ENCODE measurements at places on chromosomes 12 and 14.

GRCh38 chr14:86510491-86510890 lies 980.5 kb downstream of the FLRT2 start:
- DNase-seq, result no peak

- no peak for DNase-seq
Observed at GRCh38 chr12:102465762-102466560, 14.4 kb downstream of the IGF1 start.

DNA sequence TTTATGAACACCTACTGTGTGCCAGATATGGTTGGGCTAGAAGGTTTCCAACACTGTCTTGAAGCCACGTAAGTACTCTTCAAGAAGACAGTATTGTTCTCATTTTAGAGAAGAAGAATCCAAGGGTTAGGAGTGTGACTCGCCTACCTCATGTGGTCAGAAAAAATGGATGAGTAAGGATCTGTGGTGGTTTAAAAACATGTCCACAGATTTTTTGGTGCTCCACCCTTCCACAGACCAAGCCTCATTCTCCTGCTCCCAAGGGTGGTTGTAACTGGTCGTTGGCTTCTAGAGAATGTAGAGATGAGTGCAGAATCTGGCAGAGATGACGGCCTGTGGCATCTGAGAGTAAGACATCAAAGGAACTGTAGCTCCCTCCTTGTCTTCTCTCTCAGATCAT lies 30.3 kb upstream of the TTC7B start:
- peak; percentile 82 for DNase-seq

- DNase-seq, result no peak
Observed at GRCh38 chr12:76545486-76545885, 14.1 kb downstream of the OSBPL8 start.

DNA sequence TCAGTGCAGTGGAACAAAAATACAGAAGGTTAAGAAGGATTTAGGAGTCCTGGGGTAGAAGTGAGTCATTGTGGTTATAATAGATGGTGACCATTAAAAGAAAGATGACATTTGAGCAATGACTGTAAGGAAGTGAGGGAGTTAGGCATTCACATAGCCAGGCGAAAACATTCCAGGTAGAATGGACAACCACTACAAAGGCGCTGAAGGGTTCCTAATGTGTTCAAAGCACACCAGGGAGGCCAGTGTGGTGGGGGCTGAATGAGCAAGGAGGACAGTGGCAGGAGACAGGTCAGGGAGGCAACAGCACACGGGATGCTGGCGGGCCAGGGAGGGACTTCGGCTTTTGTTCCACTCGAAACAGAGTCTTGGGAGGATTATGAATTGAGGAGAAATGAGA lies 129.9 kb downstream of the NPAS3 start:
- DNase-seq, result peak; percentile 17

DNA sequence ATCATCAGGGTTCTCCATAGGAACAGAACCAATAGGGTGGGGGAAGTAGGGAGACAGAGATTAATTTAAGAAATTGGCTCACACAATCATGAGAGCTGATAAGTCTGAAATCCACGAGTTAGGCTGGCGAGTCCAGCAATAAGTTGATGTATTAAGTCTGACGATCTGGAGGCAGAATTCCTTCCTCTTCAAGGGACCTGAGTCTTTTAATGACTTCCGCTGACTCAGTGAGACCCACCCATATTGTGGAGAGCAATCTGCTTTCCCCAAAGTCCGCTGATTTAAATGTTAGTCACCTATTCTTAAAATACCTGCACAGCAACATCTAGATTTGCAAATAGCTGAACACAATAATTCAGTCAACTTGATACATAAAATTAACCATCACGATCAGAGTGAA lies 97.8 kb downstream of the SPTSSA start:
- DNase-seq, result no peak

DNA sequence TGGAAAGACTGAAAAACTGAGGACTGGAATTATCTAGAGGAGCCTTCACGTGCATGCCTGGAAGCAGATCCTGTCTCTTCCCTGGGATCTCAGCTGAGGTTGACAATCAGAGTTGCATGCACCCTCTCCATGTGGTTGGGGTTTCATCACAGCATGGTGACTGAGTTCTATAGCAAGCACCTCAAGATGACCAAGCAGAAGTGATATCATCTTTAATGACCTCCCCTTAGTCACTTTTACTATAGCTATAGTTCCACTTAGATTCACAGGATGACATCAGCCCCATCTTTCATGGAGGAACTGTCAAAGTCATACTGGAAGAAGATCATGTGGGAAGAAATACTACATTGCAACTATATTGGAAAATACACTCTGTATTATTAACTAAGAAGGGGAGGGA lies 105.8 kb upstream of the ATXN7L3B start:
- DNase-seq, result no peak

DNA sequence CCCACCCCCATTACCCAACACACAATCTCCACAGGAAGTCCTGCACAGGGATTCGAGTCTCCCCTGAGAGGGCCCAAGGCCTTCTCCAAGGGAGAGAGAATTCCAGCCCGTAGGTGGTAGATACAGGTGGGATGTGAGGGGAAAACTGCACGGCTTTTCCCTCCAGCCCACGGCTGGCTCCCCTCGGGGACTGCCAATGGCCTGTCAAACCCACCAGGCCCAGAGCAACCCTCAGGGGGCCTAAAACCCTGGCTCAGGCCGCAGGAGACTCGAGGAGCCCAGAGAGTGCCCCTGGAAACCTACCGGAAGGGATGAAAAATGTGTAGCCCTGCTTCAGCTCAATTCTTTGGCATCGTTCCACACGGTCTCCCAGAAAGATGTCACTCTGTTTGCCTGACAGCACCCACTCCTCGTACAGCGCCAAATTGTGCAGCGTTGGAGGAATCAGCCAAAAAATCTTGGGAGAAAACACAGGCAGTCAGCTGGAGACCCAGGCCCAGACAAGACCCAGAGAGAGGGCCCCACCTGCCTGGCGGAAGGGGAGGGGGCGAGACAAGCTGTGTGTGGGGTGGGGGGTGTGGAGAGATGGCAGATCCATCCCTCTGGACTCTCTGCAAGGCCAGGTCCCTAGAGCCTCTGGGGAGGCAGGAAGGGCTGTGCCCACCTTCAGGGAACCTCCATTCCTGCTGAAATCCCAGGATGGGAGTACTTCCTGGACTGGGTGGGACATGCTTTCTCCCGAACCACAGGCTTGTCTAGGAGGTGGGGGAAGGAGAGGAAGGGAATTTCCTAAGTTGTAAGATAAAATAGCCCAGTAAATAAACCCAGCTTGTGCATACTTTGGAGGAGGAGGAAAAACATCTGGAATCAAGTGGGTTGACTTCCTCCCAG lies 48.1 kb downstream of the KDM2B start:
- DNase-seq, result peak; percentile 27
